Activated T-cell treated with anti-CD3 and anti-CD28 coated beads for 48 hours (primary cell): ENCODE measurements at places on chromosomes 3 and 15.

- DNase-seq: no peak
These were observed 109.2 kb downstream of the LRRK1 start for GRCh38 chr15:101028321-101028720.

GRCh38 chr3:170967126-170967525 lies 58.7 kb upstream of the EIF5A2 start:
- DNase-seq: no peak

DNA sequence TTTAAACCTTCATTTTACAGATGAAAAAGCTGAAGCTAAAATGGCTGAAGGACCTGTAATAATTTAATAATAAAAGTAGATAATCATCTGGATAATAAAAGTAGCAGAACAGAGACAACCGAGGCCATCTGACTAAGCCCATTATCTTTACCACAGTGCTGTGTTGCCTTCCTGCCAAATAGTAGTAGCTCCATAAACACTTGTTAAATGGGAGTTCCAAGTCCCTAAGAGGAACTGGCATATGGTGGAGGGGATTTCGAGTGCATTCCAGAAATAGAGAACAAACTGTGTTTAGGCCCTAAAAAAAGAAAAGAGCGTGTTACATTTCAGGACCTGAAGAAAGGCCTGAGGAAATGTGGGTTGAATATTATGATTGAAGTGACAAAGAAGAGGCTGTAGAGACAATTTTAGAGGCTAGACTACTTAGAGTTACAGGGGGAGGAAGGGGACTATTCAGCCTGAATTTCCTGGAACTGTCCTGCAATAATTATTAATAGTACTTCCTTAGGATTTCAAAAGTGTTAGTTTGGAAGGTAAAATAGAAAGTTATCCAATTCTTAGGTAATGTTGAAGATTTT lies 424.3 kb downstream of the ROBO2 start:
- DNase-seq: no peak

DNA sequence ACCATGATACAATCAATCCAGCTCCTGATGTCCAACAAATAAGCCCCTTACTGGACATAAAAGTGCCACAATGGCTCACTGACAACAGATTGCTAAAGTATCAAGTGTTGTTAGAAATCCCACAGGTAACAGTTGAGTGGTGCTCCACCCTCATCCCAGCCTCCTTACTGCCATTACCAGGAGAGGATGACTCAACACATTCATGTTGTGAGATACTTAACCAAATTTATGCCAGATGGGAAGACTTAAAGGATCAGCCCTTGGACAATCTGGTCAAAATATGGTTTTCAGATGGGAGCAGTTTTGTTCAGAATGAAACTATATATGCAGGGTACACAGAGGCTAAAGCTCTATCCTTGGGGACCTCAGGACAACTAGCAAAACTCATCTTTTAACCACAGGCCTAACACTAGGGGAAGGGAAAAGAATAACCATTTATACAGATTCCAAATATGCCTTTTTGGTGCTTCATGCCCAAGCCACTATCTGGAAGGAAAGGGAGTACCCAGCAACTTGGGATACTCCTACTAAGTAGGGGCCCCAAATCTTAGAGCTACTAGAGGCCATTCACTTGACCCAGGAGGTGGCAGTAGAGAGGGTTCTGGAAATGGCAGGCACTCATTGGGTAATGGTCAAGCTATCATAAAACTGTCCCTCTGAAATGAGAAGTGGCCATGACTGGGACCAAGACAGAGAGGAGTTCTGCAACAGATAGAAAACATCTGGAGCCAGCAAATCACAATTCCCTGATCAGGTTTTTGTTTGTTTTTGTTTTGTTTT lies 6.9 kb upstream of the ZNF662 start:
- no peak for DNase-seq

- no peak for DNase-seq
These were observed 452.8 kb downstream of the ROBO1 start for GRCh38 chr3:79314962-79315361.

- DNase-seq: no peak
These were observed 18.2 kb upstream of the ZNF639 start for GRCh38 chr3:179304605-179305004.

DNA sequence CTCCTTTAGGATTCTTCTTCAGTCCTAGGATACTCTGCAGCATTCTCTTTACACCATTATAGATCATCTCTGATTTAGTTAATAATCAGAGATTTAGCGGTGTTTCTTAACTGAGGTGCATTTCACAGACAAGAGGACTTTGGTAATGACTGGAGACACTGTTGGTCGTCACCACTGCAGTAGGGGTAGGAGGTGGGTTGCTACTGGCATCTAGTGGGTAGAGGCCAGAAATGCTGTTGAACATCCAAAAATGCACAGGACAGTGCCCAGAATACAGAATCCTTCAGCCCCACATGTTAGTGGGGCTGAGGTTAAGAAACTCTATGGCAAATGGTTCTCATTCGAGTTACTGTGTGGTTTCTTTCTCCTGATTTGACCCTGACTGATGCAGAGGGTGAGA lies 80.4 kb upstream of the LMCD1 start:
- DNase-seq: no peak

- no peak for DNase-seq
These were observed 69.7 kb upstream of the LARS2 start for GRCh38 chr3:45318689-45319088.

GRCh38 chr3:42979044-42979972 lies at the start of gene GASK1A:
Gene GASK1A, plus strand, starts transcription at chr3:42979311. Its CDS starts 332 bp downstream, at chr3:42979643.
- peak; percentile 19 for DNase-seq

GRCh38 chr3:8980756-8981257 lies 17.5 kb upstream of the RAD18 start:
- DNase-seq: no peak

DNA sequence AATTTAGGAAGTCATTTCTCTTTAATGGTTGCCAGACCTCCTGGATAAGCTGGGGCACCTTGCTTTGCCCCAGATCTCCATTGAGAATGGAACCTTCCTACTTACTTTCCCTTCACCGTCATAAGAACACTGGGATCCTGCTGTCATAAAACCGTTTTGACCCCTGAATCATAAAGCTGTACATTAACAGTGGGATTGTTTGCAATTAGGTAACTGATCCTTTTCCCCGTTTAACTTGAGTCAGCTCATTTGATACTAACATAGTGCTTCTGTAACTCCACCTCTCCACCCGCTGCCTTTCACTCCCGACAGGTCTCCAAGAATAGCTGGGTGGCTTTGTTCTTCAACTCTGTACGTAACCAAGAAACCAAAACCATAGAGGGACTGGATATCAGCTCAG lies 308.2 kb upstream of the WNT5A start:
- no peak for DNase-seq

GRCh38 chr3:5056111-5056391 lies 66.0 kb upstream of the ARL8B start:
- no peak for DNase-seq

- no peak for DNase-seq
These were observed 84.1 kb downstream of the AAGAB start for GRCh38 chr15:67170143-67170925.

GRCh38 chr15:66386204-66387123 lies at the start of gene MAP2K1:
Gene MAP2K1, plus strand, starts transcription at chr15:66386912. Its CDS starts 436 bp downstream, at chr15:66387348.
- DNase-seq: peak; percentile 99
